Activated naive CD4-positive, alpha-beta T cell treated with Interleukin-2 at 50 U/mL for 16 hours (primary cell): ENCODE measurements at places on chromosomes 2 and 18.

GRCh38 chr2:148926291-148926961 is 51.4 kb downstream of the KIF5C start:
- peak; percentile 55 for DNase-seq

GRCh38 chr2:207088276-207088675 is 77.5 kb downstream of the KLF7 start:
- DNase-seq = no peak

GRCh38 chr18:13303756-13304364 is 85.3 kb downstream of the LDLRAD4 start:
- no peak for DNase-seq

DNA sequence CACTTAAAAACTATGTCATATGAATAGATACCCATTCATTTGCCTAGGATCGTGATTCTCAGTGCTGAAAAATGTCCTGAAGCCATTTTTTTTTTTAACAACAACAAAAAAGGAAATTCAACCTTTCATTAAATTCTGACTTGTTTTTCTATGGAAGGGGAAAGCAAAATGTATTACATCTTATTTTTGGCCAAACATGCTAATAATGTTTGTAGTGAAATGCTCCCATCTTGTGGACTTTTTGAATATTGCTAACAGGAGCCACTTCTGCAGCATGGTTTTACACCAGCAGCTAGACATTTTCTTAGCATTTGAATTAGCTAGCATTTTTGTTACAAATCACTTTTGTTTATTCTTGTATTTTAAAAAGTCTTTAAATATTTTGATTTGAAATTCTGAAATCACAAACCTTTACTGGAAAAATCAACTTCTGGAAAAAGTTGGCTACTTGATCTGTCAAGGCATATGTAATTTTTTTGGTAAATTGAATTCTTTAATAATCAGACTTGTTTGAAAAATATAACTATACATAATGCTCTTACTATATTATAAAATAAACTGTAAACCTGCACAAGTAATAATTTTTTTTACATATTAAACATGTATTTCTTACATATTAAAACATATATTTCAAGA is 75.8 kb downstream of the KIDINS220 start:
- no peak for DNase-seq

- no peak for DNase-seq
Observed at GRCh38 chr2:98537390-98538126, 70.8 kb downstream of the COA5 start.

DNA sequence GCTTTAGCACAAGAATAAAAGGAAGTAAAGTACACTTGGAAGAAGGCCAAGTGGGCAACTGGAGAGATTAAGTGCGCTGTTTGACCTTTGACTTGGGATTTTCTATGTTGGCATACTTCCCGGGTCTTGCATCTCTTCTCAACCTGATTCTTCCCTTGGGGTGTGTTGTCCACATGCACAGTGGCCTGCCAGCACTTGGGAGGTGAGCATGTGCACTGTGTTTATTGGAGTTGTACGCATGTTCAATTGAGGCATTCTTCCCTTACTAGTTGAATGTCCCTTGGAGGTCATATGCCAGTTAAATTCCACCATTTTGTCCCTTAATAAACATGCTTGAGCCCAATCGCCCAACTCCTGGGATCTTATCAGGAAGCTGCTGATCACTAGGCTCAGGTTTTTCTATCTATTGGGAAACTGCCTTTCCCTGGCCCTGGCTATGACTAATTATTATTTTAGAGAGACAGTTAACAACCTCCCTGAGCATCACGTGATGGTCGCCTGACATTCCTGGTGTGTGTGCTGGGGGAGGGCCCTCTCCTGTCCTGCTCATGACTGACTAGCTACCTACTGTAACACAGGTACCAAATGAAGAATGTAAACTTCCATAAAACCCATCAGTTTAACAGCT is 62.5 kb upstream of the RAPGEF4 start:
- DNase-seq = no peak
